Stimulated activated CD8-positive, alpha-beta memory T cell treated with anti-CD3 and anti-CD28 coated beads, Interleukin-15, amount 100 ng/mL, for 4 hours (primary cell): ENCODE measurements at places on chromosomes 16 and 17.

- DNase-seq = no peak
These were observed 1.0 kb downstream of the ORAI3 start for GRCh38 chr16:30949650-30950515.

DNA sequence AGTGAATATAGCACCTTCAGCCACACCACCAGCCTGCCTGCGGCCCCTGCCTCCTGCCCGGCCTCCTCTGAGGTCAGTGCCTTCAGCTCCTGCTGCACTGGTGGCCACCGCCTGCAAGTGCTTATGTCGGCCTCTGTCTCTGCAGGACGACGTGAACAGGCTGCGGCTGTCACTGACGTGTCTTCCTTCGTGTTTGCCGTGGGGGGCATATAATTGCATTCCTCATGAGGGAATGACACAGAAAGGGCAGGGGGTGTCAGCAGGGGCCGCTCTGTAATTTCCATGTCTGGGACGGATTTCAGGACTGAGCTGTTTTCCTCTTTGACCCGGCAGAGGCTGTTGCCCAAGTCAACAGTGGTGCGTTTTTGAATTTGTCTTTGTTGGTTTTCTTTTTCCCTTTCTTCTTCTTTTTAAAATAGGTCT, 28.5 kb downstream of the CMIP start:
- DNase-seq = no peak

DNA sequence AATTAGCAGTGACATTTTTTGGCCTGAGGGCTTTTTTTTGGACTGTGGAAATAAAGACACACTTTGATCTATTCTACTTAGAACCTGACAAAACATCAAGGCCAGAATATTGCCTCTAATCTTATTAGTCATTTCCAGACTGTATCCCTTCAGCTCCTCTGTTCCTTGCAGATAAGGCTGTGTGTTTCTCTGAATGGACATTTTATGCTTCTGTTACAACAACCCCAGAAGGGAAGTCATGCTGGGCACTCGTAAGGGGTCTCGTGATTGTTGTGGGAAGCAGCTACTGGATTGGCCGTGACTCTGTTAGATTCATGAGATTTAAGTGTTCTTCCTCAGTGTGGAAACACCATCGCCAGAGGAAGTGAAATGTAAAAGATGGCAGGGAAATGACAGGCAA, 31.6 kb upstream of the HS3ST2 start:
- no peak for DNase-seq

- no peak for DNase-seq
These were observed 40.8 kb upstream of the MYLK3 start for GRCh38 chr16:46788891-46789474.

GRCh38 chr16:56558024-56558747, 6.7 kb upstream of the MT4 start:
- DNase-seq = no peak

DNA sequence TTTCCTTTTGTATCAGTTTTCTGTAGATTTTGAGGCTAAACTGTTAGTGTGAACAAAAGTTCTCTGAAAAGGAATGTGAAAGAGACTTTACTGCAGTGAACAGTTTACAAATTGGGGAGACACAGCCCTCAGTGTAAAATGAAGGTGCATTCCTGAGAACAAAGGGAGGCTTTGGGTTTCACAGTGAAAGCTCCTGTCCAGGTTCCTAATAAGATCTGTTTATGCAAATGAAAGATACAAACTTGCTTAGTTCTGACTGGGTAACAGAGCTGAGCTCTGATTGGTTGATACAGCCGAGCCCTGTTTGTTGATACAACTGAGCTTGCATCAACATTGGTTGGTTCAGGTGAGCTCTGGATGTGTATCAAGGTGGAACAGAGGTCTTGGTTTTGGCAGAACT, 8.3 kb upstream of the CDRT15 start:
- no peak for DNase-seq

DNA sequence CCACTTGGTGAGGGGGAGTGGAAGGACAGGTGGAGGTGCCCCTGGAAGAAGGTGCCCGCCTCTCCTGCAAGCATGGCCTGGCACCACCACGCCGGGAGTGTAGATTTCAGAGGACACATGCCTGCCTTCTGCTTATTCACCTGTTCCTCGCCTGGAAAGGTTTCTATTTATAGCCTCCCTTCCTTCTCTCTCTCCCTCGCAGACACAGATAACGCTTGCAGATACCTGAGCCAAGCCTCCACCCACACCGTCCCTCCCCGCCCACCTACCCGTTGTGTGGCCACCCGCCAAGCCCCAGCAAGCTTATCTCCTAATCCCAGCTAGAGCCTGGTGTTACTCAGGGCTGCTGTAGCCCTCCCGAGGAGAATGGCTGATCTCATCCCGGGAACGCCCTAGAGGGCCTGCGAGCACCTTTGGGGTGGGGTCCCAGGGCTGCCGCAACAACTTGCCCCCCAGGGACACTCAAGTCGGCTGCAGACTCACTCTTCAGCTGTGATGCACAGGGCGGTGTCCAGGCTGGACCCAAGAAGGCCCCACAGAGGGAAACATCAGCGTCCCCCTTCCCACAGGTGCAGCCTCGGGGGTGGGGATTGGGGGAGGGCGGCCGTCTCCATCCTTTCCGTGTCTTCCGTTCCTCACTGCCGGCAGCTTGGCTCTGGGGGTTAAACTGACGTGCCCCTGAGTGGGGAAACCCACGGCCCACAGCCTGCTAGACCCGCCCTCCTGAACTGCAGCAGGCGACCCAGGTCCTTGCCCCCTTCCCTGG, 1.9 kb upstream of the SNAI3 start:
- DNase-seq = no peak

- no peak for DNase-seq
These were observed 29.1 kb downstream of the GAS7 start for GRCh38 chr17:10169290-10169689.

DNA sequence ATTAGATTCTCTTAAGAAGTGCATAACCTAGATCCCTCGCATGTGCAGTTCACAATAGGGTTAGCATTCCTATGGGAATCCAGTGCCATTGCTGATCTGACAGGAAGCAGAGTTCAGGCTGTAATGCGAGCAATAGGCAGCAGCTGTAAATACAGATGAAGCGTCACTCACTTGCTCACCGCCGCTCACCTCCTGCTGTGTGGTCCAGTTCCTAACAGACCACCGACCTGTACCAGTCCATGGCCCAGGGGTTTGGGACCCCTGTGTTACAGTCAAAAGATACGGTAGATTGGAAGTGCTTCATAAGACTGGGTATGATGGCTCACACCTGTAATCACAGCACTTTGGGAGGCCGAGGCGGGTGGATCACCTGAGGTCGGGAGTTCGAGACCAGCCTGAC, 2.8 kb downstream of the STAT5A start:
- no peak for DNase-seq

GRCh38 chr16:4401094-4401501, 15.3 kb downstream of the CORO7 start:
- DNase-seq = no peak

- no peak for DNase-seq
These were observed 16.8 kb downstream of the ABCA3 start for GRCh38 chr16:2323701-2324100.

DNA sequence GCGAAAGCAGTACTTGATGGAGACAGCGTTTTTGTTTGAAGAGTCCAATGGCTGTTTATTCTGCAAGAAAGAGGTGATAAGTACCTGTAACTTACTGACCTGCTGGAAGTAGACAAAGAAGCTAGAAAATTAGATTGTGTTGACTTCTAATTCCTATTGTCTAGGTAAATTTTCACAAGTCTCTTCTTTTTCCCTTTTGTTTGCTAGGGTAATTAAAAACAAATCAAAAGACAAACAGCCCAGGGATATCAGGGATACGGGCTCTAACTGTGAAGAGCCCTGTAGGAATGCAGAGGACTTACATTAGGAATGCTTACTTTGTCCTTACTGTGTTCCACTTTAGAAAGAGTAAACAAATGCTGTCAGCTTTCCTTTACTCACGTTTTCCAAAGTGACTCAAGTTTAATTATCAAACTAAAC, 7.0 kb downstream of the PSME3IP1 start:
- no peak for DNase-seq

DNA sequence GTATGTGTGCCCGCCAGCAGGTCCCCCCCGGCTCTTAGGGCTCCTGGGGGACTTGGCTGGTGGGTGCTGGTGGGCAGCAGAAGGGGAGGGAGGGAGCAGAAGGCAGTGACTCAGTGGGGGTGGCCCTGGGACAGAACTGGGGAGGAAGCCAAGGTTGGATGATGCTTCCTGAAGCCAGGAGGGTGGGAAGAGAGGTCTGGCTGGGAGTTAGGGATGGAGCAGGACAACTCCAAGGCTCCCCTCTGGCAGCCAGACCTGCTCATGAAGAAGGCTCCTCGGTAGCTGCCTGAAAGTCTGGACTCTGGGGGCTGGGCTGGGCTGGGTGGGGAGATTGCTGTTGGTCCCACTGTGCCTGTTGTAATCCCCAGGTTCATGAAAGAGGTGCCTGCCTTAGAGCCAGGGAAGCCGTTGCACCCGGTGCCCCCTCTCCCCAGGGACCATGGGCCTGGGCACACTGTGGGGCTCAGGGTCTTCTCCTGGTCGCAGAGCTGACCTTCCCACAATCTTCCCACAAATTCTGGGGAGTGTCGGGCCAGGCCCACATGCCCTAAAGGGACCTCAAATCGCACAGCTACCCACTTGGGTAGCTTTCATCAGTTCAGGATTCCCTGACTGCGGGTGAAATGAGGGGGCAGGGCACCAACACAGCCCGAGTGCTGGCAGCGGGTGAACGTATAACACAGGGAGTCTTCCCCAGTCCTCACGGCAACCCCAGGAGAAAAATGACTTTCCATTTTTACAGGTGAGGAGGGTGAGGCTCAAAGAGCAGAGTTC, 1.1 kb upstream of the PLEKHG4 start:
- DNase-seq = no peak

DNA sequence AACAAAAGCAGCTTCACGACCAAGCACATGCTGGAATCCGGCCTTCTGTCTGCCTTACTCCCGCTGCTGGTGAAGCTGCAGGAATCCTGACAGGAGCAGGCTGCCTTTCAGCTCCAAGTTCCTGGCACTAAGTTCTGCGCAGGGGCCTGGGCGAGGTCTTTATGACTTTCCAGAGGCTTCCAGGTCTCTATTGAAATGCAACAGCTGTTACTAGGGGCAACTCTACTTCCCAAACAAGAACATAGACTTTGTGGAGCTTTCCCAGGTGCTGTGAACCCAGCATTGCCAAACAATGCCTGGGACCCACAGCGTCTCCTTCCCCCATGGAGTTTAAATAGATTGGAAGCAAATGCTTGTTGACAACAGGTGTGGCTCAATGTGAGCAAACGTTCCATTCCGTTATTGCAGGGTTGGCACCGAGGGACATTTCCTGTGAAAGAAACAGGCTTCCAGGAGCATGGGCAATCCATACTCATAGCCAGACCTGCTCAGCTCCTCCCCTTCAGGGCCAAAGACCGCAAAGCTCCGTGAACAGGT, 156.0 kb downstream of the CDH13 start:
- no peak for DNase-seq

DNA sequence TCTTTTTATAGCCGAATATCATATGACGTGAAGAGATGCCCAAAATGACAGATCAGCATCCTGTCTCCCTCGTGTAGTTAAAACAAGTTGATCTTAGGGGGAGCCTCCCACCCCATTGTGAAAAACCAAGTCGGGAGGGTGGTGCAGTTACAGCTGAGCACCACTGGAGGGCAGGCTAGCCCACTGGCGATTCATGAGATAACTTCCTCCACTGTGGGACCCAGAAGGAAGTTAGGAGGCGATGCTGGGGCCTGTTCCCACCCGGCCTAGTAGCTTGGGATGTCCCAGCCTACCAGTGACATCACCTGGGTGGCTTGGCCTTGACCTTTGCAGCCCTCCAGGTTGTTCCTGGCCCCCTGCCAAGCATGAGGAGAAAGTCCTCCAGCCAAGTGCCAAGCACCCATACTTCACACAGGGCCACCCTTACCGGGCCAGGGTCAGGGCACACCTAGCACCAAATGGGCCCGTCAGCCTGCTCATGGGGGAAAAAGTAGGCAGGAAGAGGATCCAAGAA, 8.1 kb upstream of the CPNE2 start:
- DNase-seq = peak; percentile 43

GRCh38 chr16:49017501-49017900, 264.1 kb downstream of the CBLN1 start:
- no peak for DNase-seq

DNA sequence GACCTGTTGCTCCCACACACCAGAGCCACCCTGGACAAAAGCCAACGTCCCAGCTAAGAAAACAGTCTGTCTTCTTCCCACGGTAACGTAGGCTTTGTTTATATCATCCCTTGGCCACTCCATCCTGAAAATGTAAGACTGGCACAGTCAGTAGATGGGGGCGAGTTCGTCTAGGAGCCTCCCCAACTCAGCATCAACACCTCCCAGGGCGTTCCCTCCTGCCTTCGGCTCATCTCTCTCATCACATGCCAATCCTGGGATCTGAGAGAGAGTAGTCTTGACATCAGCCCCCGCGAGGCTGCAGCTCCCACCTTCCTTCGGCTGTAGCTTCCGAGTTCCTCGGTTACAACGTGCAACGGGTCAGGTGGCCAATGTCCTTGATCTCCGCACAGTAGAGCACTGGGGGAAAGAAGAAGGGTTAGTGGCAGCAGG, 894 bp downstream of the RNF227 start:
- no peak for DNase-seq

- DNase-seq = no peak
These were observed 7.2 kb upstream of the MYCBPAP start for GRCh38 chr17:50501054-50501453.
